ENCODE measurements at places on chromosomes 3 and 15.
A peak's percentile ranks its signal among the peaks of the same experiment; 100 is the strongest.

GRCh38 chr3:48215019-48215418 is 8.3 kb upstream of the CAMP start:
- DNase-seq: peak; percentile 78

DNA sequence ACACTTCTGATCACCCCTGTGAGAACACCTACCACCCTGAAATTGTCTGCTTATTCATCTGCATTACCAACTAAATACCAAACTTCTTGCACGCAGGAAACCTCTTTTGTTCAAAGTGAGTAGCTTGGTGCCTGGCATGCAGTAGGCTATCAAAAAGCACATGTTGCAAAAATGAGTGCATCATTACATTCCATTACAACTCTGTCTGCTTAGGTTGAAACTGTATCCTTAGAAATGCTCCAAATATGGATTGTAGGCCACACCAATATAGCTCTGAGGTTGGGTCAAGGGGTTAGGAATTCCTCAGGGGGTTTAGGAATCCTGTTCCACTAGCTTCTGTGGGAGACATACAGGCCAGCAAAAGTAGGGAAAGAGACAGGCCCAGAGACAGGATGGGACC is 107.2 kb downstream of the THRB start:
- no peak for DNase-seq

DNA sequence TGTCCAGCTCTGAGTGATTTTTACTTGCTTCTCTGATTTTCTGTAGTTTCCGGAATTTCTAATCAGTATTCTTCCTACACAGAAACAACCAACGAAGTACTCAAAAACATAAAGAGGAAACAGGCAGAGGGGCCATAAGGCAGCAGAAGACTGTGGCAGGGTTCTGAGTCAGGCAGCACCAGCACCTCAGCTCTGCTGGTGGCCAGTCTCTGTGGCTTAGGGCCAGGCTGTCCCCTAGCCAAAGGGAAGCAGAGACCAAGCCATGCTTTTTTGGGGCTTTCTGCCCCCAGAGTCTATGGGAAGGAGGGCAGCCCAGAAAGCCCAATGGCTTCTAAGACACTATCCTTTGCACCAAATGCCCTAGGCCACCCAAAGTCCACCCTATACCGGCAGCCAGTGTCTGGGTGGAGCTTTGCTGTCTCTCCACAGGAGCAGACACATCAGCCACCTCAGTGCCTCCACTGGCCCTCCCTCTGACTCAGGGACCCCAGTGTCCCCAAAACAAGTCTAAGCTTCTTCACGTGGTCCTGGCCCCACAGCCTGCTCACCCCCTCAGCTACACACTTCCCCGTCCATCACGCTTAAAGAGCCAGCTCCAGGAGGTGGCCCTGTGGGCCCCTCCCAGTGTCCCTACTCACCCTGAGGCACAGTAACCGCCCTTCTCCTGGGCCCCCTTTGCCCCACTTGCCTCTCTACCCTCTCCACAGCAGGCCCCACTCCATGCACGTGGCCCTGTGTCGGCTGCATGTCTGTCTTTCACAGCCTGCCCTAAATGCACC is 46.2 kb downstream of the CCDC12 start:
- peak; percentile 50 for DNase-seq

DNA sequence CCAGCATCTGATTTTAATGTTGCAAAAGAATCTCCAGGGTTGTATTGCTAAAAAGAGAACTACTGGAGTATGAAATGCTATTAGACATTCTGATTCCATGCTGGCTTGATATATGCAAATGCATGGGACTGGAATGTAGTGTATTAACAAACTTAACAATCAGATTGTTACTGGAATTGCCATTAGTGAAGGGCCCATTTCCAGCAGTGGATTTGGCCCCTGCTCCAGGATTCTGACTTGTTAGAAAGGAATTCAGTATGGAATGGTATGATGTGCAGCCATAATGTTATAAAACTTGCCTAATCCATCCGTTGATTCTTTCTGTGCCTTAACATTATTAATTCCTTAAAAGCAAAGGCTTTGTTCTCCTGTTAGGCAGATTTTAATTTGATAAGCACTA is 7.9 kb downstream of the ARRDC4 start:
- no peak for DNase-seq

- no peak for DNase-seq
Measured at GRCh38 chr15:81025721-81026370, 25.1 kb downstream of the TLNRD1 start.

GRCh38 chr3:73411993-73412392 is 212.7 kb downstream of the PDZRN3 start:
- DNase-seq: no peak

DNA sequence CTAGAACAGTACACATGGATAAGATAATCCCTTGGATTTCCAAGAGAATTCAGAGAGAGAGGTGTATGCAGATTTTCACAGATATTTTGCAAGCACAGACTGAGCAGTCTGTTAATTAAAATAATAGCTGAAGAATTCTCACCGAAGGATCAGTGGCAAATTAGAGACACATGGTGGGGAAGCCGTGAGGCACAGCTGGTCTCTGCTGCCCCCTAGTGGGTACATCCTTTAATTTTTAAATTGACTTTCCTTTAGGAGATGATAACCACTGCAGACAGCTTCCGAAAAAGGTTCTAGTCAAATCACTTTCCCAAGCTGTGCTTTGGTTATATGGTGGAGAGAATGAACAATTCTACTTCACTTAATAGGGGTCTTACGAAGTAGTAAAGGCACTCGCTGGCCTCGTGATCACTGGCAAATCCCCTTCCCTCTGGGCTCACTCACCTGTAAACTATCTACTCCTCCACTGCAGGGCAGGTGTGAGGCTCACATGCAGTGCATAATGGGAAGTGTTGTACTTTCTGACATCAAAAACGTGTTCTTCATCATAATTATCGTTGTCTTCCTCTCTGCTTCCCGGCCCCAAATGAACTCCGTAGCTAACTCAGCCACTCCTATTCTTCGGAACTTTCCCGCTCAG is 19.5 kb downstream of the MESD start:
- no peak for DNase-seq

GRCh38 chr3:64195789-64196188 is 29.5 kb downstream of the PRICKLE2 start:
- no peak for DNase-seq

DNA sequence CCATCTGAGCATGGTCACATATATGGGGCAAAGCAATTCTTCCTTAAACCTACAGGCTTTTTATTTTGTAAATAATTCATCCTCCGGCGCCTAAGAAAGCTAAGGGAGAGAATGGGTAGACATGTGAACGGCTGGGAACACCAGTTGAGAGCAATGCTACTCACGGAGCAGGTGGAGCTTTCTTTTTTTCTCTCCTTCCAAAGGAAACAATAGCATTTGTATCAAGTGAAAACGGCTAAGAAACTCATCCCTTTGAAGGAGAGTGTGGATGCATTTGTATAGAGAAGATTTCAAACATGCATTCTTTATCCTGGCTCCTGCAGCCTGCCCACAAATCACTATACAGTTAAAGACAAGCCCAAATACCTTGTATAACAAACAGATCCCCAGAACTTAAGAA is 637.8 kb downstream of the MAGI1 start:
- no peak for DNase-seq

DNA sequence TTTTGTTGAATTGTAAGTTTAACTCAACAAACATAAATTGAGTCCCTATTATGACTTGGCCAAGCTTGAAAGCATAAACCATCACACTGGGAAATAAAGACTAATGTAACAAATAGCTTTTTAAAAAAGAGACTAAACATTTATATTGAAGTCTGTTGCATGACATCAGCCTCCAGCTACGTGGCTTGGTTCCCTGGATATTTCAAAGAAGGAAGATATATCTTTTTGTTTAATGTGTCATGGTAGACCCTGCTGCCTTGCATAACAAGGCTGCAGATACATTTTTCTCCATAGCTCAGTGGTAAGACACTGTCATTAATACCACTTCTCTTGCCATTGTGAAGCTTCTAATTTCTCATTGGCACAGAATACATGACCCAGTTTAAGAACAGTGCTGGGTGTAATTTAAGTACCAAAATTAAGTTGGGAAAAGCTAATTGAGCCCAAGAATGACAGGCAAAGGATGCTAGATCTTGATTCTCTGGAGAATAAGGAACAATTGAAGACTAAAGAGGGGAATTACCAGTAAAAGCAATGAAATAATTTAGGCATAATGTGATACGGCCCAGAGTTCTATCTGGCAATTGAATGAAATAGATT is 14.0 kb downstream of the RCN2 start:
- no peak for DNase-seq

DNA sequence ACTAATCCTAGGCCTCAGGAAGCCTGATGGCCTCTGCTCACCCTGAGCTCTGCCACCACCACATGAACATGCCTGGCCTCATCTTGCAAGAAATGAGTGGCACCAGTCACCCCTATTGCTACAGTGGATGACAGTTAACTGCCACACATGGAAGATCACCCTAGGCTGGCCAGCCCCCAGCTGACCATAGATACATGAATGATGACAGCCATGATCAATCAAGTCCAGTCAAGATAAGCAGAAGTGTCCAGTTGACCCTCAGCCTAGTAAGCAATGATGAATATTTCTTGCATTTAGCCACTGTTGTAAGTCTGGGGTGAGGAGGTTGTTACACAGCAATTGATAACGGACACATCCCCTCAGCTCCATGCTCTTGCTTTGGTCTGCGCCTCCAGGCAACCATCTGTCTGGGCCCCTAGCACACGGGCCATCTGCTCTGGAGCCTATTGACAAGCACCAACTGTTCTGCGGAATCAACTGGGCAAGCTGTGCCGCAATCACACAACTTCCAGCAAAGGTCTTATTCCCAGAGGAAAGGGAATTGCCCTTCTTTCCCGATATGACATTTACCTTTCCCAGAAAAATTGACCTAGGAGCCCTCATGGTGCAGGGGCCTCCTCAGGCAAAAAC is 2.2 kb upstream of the LYZL4 start:
- no peak for DNase-seq

- no peak for DNase-seq
Measured at GRCh38 chr3:50530001-50530970, 26.9 kb upstream of the CACNA2D2 start.

- no peak for DNase-seq
Measured at GRCh38 chr3:65884071-65884470, 154.6 kb downstream of the MAGI1 start.

- DNase-seq: no peak
Measured at GRCh38 chr15:58171476-58172061, 33.4 kb downstream of the AQP9 start.

- no peak for DNase-seq
Measured at GRCh38 chr3:186330772-186331460, 31.1 kb downstream of the DGKG start.

- no peak for DNase-seq
Measured at GRCh38 chr15:40856746-40857145, 12.9 kb downstream of the SPINT1 start.

DNA sequence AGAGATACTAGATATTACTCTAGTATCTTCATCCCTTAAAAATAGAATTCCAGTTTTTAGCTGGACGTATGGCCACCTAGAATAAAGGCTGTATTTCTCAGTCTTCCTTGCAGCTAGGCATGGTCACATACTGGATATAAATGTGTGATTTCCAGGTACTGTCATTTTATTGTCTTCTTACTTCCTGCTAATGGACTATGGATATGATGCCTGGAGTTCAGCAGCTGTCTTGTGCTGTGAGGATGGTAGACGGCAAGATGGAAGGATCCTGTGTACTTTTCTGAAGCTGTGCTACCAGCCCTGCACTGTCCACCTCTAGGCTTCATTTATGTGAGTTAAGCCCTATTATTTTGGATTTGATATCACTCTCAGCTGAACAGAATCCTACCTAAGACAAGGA is 83.4 kb downstream of the EBLN2 start:
- DNase-seq: no peak

- DNase-seq: no peak
Measured at GRCh38 chr3:169264711-169265110, 398.8 kb downstream of the MECOM start.

GRCh38 chr3:72488738-72489035 is 359.6 kb downstream of the SHQ1 start:
- DNase-seq: no peak

All from psoas muscle (tissue), 8 donors.